ENCODE measurements at places on chromosomes 11 and 22.

- DNase-seq, result no peak
Observed at GRCh38 chr22:27487600-27488452, 313.7 kb downstream of the MN1 start.

DNA sequence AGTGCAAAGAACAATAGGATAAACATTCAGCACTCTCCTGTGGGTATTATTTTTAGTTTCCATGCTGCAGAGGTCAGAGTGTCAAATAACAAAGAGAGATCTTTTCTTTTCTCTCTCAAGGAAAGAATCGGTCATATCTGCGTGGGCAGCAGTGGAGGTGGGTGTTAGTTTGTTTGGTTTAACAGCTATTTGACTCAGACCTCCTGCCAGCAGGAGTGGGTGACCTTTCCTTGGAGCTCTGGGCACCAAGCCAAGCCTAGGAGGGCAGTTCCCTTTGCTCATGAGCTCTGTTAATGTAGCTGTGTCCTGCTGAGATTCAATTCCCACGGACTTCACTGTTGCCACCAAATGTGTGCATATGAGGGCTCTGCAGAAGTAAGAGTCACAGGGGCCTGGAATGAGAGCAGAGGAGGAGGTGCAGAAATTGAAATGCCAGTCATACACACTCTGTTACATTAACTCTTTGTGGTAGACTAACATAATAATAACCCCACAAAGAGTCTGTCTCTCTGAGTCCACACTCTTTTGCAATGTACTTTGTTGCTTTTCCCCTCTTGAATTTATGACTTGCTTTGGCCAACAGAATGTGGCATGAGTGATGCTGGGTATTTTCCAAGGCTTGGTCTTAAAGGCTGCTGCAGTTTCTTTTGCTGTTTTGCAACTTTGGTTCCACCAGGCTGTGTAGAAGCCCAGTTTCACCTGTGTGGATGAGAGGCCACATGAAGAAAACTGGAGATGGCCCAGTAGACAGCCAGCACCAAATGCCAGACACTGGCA, 76.0 kb upstream of the GRK3 start:
- DNase-seq, result peak; percentile 2

DNA sequence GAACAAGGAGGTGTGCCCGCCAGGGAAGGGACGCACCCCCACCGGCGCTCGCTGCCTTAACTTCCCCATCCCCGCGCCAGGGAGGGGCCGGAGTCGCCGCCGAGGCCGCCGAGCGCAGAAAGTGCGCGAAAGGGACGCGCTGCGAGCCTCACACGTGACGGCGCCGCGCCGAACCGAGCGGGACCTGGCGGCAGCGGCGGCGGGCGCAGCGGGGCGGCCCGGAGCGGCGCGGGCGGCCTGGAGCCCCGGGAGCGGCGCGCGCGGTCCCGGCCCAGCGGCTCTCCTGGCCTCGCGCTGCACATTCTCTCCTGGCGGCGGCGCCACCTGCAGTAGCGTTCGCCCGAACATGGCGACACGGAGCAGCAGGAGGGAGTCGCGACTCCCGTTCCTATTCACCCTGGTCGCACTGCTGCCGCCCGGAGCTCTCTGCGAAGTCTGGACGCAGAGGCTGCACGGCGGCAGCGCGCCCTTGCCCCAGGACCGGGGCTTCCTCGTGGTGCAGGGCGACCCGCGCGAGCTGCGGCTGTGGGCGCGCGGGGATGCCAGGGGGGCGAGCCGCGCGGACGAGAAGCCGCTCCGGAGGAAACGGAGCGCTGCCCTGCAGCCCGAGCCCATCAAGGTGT, at the start of gene SORL1:
TSS of gene SORL1 (plus strand) at position 329 of the 623 bp plus-strand sequence. CDS start at position 347, 18 bp downstream.
- peak; percentile 65 for DNase-seq

GRCh38 chr11:111531687-111532364, 8.7 kb upstream of the LAYN start:
- DNase-seq, result no peak

GRCh38 chr22:27650572-27650971, 151.0 kb downstream of the MN1 start:
- no peak for DNase-seq

DNA sequence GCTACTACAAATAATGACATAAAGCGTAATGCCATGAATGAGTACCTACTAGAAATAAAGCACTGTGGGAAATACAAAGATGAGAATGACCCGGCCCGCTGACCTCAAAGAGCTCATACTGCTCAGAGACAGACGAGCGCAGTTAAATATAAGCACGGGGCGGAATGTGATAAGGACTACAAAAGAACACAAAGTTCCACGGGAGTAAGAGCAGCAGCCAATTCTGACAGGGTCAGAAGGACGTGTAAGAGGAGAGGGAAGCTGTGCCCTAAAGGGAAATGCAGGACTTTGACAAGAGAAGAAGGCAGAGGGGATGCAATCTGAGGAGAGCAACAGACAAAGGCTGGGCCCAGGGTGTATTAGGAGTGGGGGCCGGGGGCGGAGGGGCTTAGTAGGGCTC, 314.6 kb downstream of the LARGE1 start:
- DNase-seq, result no peak
